Foreskin fibroblast (primary cell): ENCODE measurements at places on chromosomes 13 and 19.
A peak's percentile ranks its signal among the peaks of the same experiment; 100 is the strongest.

DNA sequence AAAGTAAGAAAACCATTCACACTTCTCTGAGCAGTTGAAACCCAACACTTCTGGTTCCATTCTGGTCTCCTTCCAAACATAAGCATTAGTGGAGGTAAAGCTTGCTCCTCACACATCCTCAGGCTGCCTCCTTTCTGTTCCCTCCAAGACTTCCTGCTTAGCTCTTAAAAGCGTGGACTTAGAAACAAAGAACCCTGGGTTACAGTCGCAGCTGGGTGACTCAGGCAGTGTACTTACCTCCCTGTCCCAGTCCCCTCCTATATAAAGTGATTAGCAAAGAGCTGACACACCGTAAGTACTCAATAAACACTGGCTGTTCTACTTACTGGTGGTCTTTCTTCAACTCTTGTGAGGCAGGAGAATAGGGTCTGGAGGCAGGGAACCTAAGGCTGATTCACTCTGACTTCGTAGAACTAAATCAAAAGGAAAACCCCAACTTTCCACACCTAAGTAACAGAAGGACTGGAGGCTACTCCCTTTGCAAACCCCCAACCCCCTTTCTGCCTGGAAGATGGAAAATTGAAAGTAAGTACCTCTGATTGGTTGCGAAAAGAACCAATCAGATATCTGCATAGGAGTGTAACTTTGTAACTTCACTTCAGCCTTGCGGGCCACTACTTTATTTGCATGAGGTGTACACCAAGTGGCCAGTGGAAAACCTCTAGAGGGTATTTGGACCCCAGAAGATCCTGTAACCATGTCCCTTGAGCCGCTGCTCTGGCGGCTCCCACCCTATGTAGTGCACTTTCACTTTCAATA is 165.4 kb downstream of the SUCLA2 start:
- no peak for DNase-seq

GRCh38 chr13:110103534-110103933 is 203.4 kb downstream of the COL4A1 start:
- no peak for DNase-seq

- DNase-seq = no peak
Observed at GRCh38 chr13:93948162-93948922, 531.1 kb downstream of the DCT start.

DNA sequence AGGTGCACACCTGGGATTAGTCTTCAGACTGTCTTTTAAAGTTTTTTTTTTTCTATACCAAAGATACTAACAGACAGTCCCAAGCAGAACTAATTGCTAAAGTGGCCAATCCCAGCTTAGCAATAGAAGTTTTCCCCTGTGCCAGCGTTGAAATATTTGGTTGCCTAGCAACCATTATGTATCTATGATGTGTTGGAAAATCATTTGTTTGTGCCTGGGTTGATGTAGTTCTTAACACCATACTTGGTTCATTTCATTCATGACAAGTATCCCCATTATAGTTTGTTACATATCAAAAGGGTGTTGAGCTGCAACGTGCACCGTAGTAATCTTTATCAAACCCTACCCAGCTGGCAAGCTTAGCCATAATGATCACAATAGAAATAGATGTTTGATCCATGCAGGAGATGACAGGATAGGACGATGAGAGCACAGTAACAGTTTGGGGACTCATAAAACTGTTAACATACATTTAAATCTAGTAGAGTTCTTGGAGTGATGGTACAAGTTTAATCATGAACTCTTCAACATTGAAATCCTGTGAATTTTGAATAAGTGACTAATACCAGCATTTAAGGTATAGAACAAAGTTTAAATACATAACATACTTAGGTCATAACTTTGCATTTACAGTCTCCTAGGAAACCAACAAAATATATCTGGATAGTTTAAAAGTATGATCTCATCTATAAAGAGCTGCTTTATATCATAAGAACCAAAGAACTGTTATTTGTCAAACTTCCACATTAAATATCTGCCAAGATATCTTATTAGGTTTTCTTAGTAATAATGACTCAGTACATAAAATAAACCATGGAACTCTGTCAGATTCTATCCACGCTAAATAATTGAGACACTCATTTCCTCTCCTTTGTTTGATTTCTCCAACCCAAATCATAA is 73.4 kb downstream of the MBNL2 start:
- DNase-seq = peak; percentile 64

DNA sequence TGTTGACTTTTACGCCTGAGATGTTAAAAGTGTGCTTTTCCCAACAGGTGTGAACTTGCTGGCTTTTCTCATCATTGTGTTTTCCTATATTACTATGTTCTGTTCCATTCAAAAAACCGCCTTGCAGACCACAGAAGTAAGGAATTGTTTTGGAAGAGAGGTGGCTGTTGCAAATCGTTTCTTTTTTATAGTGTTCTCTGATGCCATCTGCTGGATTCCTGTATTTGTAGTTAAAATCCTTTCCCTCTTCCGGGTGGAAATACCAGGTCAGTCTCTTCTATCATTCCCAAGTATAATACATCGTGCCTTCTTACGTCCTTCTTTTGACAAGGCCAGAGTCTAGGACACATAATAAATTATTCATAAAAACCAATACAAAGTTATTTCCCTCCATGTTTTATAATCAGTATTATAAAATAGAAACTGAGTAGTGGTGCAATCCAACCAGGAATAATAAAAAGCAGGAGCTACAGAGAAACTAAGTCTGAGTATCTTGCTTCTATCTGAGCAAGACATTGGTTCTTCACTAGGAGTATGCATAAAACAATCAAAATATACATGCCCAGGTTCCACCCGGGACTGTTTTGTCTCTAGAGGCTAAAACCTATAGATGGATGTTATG is 57.9 kb downstream of the RXFP2 start:
- peak; percentile 76 for DNase-seq

DNA sequence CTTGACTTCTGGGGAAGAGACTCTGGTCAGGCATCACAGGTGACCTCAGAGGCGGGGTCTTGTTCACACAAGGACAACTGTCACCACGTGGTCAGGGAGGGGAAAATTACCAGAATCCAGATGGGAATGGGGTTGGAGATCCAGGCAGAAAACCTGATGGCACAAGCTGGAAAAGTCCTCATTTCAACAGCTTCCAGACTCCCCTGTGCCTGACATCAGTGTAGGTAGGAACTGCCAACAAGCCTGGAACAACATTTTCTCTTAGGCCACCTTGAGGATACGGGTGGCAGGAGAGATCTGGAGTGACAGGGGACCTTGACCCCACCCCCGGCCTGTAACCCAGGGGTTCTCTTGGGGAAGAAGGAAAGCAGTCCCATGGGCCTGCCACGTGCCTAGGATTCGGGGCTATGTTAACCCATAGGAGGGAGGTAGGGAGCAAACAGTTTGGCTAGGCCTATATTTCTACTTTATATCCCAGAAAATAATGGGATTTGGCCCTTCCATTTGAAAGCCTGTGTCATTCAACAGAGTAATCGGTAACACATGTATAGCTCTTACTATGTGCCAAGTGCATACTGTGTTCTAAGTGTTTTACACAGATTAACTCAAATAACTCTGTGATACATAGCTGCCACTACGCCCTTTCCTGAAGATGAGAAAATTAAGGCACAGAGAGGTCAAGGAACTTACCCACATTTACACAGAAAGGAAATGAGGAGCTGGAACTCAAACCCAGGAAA is 44.9 kb upstream of the C13orf42 start:
- no peak for DNase-seq
